ENCODE measurements at places on chromosomes 16 and 17.

GRCh38 chr17:47252766-47253512 lies 688 bp upstream of the ITGB3 start:
- no peak for DNase-seq

DNA sequence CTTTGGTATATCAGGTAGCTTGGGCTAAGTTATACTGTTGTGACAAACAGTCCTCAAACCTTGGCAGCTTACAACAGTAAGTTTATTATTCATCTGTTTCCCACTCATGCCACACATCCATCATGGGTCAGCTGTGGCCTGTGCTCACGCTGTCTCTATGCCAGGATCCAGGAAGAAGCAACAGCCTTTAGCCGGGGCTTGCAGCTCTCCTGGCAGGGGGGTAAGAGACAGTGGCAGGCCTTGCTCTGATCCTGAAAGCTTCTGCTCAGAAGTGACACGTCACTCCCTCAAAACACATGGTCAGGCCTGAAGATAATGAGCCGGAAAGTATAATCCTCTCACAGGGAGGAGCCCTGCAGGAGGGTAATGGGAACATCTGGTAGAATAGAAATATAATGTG lies 377.6 kb downstream of the CPPED1 start:
- no peak for DNase-seq

GRCh38 chr17:5422505-5422904 lies 2.5 kb downstream of the RPAIN start:
- no peak for DNase-seq

GRCh38 chr16:47826070-47826469 lies 329.7 kb downstream of the ABCC12 start:
- DNase-seq, result no peak

- DNase-seq, result no peak
Observed at GRCh38 chr17:9484789-9485188, 90.8 kb downstream of the STX8 start.

DNA sequence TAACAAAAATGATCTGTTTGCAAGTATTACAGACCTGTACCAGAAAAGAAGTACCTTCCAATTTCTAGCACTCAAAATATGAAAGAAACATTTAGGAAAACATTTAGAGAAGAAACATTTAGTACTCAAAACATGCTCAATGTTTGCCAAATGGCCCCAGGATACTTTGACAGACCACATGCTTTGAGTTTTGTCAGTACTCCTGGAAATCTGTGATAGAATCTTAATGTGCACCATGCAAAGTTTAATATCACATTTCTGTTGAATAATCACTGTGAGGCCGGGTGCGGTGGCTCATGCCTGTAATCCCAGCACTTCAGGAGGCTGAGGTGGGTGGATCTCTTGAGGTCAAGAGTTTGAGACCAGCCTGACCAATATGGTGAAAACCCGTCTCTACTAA lies 8.5 kb upstream of the ZC3H7A start:
- DNase-seq, result no peak

DNA sequence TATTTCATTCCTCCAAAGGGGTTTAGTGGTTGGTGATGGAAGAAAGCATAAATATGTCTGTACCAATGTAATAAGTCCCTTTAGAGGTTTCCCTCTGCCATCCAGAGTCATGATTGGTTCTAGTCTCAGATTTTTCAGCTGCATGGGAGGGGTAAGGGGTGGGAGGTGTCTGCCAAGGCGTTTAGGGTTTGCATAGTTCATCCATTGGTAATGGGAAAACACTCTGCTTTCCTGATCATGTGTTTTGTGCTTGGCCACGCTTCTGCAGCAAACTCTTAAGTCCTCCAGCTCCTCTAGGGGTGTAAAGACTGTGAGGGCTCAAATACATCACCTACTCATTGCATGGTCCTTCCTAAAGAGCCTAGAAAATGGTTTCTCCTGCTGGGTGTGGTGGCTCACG lies 29.8 kb downstream of the LIG3 start:
- DNase-seq, result no peak

GRCh38 chr16:4208341-4208751 lies 33.5 kb downstream of the SRL start:
- DNase-seq, result no peak

GRCh38 chr17:50832267-50832863 lies 3.0 kb upstream of the WFIKKN2 start:
- no peak for DNase-seq

DNA sequence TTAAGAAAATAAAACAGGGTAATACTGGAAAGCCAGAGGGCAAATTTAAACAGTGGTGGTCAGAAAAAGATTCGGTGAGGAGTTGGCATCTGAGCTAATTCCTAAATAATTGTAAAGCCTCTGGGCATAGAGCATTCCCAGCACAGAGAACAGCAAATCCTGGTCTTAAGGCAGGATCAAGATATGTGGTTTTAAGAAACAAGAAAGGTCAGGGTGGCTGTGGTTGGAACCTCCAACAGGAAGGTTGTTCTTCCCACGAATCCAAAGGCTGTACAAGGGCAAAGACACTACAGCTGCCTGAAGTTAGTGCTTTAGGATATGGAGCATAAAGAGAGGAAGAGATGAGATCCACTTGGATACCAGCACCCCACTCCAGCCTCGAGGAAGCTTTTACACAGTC lies 114.6 kb downstream of the ZNF18 start:
- DNase-seq, result no peak

GRCh38 chr16:19474617-19475016 lies 47.3 kb downstream of the GDE1 start:
- no peak for DNase-seq

GRCh38 chr17:78170692-78171590 lies 2.6 kb downstream of the SYNGR2 start:
- DNase-seq, result no peak

DNA sequence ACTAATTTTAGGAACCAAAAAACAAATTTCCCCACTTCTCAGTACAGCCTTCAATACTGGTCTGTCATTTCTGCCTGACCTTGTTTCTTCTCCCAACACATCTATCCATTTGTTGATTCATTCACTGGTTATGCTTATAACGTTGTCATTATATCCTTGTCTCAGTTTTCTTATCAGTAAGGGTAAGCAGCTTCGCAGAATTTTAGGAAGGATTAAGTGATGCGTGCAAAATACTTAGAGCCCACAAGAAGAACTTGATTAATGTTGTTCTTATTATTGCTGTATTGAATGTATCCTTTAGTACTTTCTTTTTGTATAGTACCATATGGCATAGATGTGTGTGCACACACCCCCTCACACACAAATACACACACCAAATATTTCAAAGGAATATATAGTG lies 403.5 kb upstream of the HSBP1 start:
- no peak for DNase-seq

DNA sequence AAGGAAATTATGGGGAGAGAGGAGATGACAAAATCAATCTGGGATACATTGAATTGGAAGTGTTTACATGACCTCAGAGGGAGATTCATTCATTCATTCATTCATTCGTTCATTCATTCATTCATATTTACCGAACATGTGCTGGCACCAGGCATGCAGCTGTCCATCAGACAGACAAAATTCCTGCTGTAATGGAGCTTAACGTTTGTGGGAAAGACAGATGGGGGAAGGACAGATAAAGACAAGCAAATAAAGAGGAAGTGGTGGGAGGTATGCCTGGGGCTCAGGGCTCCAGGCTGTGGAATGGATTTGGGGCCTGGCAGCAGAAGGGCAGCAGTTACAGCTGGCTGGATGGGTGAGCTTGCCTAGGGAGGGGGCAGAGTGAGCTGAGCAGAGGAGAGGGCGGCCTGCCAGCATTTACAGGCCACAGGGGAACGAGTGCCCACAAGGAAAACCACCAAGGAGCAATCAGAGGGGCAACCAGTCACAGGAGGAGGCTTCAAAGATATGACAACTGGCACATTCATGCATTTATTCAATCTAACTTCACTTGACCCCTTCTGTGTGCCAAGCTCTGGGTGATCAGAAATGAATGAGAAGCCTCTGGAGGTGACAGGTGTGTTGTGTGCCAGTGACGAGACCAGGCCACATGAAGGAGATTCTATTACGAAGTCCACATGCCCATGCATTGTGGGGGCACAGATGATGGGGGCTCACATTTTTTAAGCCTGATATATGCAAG lies 48.5 kb downstream of the ARHGAP27 start:
- DNase-seq, result no peak

- no peak for DNase-seq
Observed at GRCh38 chr16:73142053-73142854, 94.3 kb upstream of the ZFHX3 start.

DNA sequence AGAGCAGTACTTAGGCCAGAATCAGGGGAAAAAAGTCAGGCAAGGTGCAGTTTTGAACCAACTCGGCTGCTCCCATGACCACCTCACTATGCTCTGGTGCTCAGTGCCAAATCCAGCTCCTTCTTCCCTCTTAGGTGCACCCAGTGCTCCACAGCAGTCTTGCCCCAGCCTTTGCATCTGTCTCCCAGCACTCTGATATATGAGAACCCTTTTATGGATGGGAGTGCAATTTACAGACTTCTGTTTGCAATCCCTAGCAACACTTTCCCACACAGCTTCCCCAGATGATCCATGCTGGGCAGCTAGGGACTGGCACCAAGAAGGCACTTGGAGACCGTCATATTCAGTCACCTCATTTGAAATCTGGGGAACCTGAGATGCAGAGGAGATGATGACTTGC lies 267.9 kb upstream of the CCL2 start:
- DNase-seq, result no peak

DNA sequence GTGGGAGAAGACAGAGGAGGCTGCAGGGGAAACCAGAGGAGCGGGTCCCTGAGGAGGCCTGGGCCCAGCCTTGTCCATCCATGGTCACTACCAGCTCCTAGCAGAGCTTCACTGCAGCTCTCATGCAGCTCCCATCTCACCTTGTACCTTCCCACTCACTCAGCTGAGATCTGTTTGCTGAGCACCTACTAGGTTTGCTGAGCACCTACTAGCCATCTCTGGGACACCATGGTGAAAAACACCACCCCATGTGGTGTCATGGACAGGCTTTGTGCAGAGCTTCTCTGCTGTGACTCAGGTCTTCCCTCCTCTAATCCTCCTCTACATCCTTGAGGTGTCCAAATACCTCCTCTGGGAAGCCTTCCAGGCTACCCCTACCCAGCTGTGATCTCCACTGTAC lies 58.6 kb downstream of the ENGASE start:
- DNase-seq, result no peak

- DNase-seq, result peak; percentile 81
Observed at GRCh38 chr17:2814481-2815341, 18.5 kb downstream of the RAP1GAP2 start.

Measured in stimulated activated CD4-positive, alpha-beta T cell treated with anti-CD3 and anti-CD28 coated beads, Interleukin-15, amount 100 ng/mL, for 48 hours (primary cell).